Activated B cell treated with CpG ODN at 0.5 μM for 24 hours (primary cell): ENCODE measurements at places on chromosomes 5 and 9. TPM values are rescaled to one million over a fixed set of nuclear protein-coding genes. Genes with fewer than 3 reads are reported as not detected.

GRCh38 chr5:146761811-146762210 is 116.7 kb downstream of the PPP2R2B start:
- no peak for DNase-seq

C5orf52 gene
- total RNA-seq: not detected in 2 replicates

- no peak for DNase-seq
Measured at GRCh38 chr9:13778631-13779030, 499.1 kb upstream of the MPDZ start.

CTXN3 gene
- total RNA-seq: not detected in 2 replicates

PCDHB15 gene
- total RNA-seq: not detected in 2 replicates

DNA sequence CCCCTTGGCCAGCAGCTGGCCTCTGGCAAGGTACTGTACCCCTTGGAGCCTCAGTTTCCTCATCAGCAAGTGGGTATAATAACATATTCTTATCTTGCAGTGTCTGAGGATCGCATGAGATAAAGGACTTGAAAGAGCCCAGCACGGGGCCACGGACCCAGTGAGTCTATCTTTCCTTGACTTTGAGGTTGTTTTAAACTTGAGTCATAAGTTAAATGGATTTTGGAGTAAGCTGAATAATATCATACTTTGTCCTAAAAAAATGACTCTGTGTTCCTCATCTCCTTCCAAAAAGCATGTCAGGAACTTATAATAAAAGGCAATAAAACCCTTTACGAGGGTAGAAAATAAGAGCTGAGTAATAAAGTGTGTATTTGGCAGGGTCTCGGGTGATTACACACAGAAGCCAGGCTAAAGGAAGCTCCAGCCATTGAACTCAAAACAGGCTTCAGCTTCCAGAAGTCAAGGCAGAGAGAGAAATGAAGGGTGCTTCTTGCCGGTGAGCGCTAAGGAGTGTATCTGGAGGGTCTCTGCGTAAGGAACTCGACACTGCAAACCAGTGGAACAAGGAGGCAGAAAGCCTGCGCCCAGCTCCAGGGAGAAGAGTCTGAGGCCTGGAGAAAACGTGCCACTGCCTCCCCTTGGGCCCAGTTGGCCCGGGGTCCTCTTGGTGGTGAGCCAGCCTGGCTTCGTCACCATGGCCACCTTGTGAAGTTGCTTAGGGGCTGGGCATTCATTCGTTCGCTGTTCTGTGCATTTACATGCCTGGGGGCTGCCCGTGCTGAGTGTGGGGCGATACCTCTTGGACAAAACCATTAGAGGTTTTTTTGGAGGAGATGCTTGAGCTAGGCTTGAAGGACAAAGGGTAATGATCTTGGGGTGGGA is 72.4 kb upstream of the PHYKPL start:
- DNase-seq: no peak

PCDHGA12 gene
- total RNA-seq: 1.3 and 1.6 TPM in 2 replicates

DNA sequence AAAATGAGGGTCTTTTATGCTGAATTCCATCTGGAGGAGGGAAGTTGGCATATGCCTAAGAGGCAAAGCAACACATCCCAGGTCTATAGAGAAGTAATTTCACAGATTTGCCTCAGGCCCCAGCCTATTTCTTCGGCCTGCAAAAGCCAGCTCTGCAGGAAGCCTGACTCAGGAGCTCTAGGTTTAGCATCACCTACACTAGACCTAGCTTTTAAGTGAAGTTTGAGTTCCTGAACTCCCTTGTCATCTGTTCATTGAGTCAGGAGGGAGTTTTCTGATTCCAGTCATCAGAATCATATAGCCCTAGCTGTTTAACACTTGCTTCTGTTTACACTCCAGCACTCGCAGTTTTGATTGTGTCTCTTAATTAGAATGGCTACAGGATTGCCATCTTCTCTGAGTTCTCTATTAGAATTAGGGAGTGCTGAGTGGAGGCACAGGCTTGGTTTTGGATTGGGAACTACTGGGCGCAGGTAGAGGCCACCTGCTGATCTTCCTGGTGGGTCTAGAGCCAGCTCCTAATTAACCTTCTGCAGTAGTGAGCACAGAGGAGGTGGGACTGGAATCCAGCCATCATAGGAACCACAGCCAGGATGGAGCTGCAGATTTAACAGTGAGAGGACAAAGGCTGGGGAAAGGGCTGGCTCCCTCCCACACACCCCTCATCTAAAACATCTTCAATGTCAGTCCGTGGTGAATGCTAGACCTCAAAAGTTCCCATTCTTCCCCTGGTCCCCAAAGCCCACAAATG is 179.5 kb downstream of the TRIO start:
- no peak for DNase-seq

- DNase-seq: no peak
Measured at GRCh38 chr5:156477196-156477595, 150.2 kb downstream of the SGCD start.

HAVCR1 gene
- not detected in 2 replicates for total RNA-seq

- DNase-seq: no peak
Measured at GRCh38 chr9:113482991-113483675, 19.6 kb downstream of the RGS3 start.

- DNase-seq: no peak
Measured at GRCh38 chr9:100670719-100671118, 92.8 kb downstream of the CAVIN4 start.

DNA sequence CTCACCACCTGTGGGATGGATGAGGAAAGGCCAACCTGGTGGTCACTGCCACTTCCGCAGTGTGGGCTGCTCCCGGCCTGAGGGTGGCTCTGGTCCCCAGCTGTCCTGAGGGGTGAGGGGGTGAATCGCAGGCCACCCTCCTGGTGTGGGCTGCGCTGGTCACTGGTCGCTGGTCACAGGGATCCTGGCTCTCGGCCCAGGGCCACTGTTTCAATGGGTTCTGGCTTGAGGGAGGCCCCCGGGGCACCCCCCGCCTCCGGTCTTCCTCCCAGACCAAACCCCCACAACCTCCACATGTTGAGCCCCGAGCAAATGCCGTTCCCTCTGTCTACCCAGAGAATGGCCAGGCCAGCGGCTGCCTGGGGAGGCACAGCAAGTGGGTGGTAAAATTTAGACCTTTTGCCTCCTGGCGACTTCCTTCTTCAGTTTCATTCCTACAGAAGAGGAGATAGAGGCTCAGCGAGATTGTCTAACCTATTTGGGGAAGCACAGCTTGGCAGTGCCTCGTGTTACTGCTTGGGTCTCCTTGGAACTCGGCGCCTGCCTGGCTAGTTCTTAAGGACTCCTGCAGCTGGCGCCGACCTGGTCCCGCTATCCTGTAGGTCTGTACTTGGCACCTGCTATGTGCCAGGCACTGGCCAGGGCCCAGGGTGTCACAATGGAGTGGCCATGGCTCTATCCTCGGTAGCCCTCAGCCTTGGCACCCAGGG is 48.2 kb downstream of the RXRA start:
- no peak for DNase-seq

SPAG8 gene
- 1.8 and 4.0 TPM in 2 replicates for total RNA-seq

DNA sequence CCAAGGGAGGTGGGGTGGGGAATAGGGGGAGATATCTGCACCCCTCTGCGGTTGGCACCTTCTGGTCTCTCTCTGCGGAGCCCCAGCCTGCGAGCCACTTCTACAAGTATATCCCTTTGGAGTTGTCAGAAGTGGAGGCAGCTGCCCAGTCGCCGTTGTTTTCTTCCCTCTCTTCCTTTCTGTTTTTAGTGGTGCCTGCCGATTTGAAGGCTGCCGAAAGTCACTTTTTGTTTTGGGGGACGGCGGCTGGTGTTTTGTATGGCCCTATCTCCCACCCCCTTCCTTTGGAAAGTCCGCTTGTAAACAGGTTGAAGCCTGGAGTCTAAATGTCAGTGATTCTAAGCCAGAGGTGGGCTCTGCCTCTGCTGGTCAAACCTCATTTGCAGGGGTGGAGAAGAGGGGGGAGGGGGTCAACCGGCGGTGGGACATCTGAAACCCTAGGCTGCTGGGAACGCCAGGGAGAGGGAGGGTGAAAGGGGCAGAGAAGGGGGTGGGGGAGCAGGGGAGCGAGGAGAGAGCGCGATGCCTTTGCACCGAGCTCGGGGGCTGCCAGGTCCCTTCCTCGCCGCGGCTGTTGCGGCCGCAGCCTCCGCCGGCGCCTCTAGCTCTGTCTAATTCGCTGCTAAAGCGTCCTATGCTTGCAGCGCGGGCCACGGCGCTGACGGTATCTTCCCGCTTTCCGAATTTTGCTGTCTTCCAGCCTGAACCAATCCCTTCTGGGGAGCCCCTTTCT is at the start of gene FGF10:
FGF10 (minus strand) TSS at position 331 of the 733 bp plus-strand sequence. CDS start 738 bp downstream, outside the sequence.
- no peak for DNase-seq

COL23A1 gene
- total RNA-seq: not detected in 2 replicates

TAF11L10 gene
- total RNA-seq: not detected in 2 replicates

DNA sequence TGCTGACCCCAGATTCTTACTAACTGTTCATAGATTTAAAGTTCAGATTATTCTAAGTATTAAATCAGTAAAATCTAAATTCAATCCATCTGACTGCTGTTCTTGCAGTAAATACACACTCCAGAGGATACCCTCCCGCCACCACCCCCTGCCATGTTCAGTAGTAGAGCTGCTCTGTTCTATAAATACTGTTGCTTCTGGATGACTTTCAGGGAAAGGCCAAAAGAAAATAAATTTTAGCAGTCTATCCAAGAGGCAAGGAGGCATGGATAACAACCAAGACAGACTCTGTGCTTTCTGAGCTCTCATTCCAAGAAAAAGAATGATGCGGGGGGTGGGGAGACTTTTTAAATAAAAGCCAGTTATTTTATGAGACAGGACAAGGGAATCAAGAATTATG is 115.1 kb downstream of the ADAMTS6 start:
- no peak for DNase-seq

DNA sequence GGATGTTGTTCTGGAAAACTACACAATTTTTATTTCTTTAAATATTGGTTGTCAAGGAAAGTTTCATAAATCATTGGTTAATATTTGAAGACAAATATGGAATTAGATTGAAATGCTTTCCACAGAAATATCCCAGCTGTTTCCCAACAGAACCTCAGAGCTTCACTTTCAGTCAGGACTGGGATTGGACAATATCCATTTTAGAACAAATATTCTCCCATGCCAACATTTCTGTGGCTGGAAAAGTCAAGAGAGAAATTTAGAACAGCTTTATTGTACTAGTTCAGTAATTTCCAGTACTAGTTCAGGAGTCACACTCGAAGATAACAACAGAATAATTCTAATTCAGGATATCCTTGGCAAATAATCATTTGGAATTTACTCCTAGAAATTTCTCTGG is 116.1 kb upstream of the TUT7 start:
- DNase-seq: no peak

- no peak for DNase-seq
Measured at GRCh38 chr5:154228696-154229095, 38.2 kb downstream of the GALNT10 start.

DNA sequence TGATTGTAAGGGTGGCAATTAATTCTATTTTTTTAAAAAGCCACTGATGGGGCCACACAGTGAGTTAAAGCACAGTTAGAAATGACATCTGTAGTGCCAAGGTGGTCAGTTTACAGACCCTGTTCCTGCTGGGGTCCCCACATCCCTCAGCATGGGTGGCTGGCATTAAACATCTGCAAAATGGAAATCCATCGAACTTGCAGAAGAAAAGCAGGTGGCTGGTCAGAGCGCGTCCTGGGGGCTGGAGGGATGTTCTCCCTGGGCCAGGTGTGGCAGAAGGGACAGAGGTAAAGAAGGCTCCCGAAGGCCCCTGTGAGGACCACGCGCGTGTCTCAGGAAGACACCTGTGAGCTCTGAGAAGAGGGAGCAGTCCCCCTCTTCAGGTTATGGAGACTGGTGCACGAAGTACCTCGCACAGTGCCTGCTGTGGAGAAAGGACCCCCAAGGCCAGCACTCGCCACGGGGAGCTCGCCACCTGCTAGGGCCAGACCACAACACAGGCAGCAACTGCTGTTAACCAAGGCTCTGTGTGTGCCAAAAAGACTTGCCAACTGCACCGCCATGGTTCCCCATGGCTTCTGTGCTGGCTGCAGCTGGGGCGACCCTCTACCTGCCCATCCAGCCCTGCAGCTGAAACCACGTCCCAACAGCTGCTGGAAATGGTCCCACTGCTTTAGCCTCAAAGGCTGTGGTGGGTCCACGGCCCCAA is 65.2 kb downstream of the RASGEF1C start:
- no peak for DNase-seq

DNA sequence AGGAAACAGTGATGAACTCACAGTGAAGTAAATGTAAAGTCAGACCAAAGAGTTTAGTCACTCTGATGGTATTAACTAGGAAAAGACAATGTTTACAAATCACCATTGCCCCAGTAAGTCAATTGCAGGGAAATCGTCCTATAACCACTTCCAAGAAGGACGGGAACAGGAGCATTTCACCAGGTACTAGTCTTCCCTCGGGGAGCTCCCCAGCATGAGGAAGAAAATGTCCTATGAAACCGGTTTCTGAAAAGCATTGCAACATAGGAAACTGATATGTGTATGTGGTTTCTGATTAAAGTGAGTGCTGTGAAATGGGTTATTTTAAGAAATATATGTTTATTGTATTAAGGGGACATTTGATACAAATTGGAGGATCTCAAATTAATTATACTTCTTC is 626.7 kb upstream of the ADAMTS16 start:
- no peak for DNase-seq

KCNMB1 gene
- total RNA-seq: not detected in 2 replicates

DNA sequence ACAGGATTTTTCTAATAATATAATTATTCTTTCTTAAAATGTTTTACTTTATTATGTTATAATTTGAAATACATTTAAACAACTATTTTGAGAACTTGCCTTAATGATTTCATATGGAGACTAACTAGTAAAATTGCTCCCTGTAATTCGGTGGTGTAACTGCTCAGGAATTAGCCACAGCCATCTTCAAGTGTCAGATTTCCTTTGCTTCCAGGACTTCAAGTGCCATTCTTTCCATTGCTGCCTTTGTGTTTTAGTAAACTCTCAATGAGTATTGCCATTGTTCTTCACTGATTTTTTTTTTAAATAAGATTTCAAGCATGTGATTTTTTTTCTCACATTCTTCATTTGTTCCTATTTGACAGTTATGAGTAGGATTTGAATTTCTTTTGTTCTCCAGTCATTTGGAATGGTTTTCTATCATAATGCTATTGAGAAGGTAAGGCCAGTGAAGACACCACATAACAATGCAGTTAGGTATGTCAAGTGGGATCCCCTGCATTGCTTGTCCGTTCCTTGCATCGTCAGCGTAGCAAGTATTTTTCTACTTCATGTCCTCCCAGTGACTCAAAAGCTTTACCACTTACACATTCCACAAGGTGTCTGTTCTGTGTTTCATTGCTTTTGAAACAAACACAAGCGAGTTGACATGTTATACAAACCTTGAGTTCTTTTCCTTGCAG is 83.7 kb downstream of the LNPEP start:
- DNase-seq: no peak

ZNF484 gene
- total RNA-seq: 12.2 and 14.0 TPM in 2 replicates

- peak; percentile 53 for DNase-seq
Measured at GRCh38 chr9:127942216-127943010, 4.8 kb upstream of the DPM2 start.

OR1J2 gene
- total RNA-seq: not detected in 2 replicates

IFNA17 gene
- total RNA-seq: not detected in 2 replicates
